ENCODE measurements at places on chromosomes 16 and 17.

GRCh38 chr17:26773189-26774188 is 520.4 kb upstream of the WSB1 start:
- DNase-seq = no peak

DNA sequence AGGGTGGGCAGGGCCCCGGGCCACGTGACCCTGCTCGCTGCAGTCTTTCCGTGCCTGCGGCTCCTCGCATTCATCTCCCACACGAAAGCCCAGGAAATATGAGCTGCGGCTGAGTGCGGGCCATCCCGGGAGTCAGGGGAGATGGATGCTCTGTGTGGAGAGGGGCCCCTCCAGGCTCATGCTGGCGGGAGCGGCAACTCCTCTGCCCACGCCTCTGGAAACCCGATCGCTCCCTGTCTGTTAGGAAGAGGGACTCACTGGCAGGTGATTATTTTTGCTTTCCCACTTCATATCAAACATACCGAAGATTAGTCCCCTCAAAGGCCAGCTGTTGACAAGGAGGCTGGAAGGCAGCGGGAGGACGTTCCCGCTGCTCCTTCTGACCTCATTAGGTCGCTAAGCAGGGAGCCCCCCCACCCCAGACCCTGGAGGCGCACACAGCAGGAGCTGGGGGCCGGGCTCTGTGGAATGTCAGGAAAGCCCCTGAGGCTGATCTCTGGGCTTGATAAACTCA is 228.5 kb downstream of the FOXL1 start:
- no peak for DNase-seq

- no peak for DNase-seq
These were observed 1.2 kb downstream of the ZACN start for GRCh38 chr17:76079956-76080767.

GRCh38 chr16:2791174-2791573 is 3.8 kb upstream of the PRSS33 start:
- no peak for DNase-seq

- no peak for DNase-seq
These were observed 98.5 kb upstream of the RPRML start for GRCh38 chr17:47077576-47077975.

DNA sequence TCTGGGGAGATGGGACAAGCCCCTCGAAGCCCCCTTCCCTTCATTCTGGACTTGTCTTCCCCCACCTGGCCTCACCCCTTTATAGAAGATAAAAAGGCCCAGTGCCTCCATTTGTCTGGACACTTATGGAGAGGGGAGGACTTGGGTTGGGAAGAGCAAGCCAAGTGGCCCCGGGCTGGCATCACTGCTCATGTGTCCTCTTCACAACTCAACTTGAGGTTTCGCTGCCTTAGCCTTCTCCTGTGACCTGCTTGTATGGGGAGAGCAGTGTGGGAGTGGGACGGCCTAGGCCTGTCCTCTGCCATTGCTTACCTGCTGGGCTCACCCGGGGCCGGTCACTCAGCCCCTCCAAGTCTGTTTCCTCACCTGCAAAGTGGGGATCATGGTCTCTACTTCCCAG is 1.4 kb downstream of the PAQR4 start:
- no peak for DNase-seq

DNA sequence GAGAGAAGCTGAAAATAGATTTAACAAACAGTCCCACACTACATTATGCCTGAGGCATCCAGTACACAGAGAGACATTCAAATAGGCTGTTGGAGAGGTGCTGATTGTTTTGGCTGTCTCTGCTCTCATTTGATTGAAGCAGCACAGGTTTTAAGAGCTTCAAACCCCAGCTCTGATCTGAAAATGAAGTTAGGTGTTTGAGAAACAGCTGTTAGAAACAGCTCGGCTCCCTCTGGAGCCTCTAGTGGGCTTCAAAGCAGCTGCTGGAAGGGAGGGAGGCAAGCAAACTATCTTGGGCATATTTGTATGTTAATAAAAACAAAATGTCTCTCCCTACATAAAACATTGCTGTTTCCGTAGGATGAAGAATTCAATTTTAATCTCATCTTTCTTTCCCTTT is 607.3 kb upstream of the GOT2 start:
- no peak for DNase-seq

- no peak for DNase-seq
These were observed 119.2 kb downstream of the SKAP1 start for GRCh38 chr17:48310748-48311213.

- no peak for DNase-seq
These were observed 7.7 kb upstream of the COTL1 start for GRCh38 chr16:84625556-84625955.

DNA sequence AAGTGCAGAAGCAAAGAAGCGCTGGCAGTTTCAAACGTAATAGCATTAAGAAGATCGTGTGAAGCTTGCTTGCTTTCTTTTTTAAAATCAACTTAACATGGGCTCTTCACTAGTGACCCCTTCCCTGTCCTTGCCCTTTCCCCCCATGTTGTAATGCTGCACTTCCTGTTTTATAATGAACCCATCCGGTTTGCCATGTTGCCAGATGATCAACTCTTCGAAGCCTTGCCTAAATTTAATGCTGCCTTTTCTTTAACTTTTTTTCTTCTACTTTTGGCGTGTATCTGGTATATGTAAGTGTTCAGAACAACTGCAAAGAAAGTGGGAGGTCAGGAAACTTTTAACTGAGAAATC is 17.4 kb upstream of the RAB11FIP4 start:
- DNase-seq = no peak

- no peak for DNase-seq
These were observed 29.8 kb downstream of the CNGB1 start for GRCh38 chr16:57941016-57941664.

DNA sequence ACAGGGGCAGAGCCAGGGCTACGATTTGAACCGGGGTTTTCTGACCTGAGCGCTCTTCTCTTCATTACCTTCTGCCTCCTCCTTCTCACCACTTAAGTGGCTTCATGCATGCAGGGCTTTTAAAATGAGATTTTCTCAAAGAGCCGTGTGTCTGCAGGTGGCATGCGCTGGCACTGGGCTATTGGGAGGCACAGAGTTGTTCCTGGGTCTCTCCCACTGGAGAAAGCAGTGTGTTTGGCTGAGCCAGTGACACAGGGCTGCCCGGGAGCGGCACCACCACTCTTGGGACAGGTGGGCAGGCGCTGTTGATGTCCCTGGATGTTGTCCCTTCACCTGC is 218.8 kb upstream of the CHMP6 start:
- DNase-seq = no peak

DNA sequence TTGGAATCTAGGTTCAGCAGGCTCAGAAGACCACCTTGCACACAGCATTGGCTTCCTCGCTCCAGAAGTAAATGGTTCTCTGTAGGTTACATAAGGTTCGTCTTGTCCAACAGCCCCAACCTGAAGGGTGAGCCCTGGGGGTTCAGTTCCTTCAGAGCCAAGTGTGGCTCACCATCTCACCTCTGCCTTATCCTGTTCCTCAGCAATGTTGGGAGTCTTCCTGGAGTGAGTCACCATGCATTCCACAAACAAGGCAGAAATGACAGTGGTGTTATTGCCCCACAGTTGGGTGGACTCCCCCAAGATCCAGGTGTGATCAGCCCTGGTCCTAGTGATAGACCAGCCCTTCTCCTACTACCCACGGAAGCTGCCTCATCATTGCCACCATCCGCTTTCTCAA is 26.8 kb upstream of the SMPD3 start:
- no peak for DNase-seq

DNA sequence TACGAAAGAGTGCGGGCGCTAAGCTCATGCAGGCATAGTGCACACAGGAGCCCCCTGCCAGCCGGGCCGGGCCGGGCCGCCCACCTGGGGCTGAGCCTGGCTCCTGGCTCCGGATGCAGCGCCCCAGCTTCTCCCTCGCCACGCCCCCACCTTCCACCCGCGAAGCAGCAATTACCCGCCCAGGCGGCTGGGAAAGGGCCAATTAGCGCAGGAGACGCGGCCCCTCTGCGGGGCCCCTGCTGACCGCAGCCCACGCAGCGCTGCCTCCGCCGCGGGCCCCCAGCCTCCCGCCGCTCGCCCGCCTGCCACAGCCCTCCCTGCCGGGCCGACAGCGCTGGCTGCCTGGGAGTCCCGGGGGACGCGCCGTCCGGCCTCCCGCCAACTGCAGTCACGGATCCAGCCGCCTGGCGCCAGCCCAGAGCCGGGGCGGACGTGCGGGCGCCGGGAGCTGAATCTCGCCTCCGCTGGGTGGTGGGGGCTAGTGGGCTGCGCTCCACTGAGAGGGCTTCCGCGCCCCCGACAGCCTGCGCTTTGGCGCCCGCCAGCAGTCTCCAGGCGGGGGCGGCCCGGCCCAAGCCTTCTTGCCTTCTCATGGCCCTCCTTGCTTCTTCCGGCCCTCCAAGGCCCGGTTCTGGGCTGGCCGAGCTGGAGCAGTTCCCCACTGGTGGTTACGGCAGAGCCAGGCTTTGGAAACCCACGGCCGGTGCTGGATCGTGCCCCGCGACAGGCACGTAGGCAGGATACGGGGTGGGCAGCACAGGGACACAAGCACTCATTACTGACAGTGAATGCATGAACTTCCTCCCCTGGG is 14.9 kb upstream of the CBFB start:
- DNase-seq = peak; percentile 57

DNA sequence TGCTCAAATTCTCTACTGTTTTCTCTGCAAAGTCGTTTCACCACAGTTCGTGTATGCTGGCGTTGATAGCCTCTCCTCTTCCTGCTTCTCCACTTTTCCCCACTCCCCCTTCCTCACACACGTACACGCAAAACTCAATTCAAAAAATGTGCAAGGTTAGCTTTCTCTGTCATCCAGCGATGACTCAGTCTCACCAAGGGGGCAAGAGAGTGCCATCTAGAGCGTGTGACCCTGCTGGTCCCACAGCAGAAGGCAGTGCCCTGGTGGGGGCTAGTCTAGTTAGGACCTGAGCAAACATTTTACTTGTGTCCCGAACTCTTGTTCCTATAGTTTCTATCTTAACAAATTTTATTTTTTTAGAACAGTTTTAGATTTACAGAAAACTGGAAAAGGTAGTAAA is 121.2 kb upstream of the CHMP6 start:
- DNase-seq = no peak

DNA sequence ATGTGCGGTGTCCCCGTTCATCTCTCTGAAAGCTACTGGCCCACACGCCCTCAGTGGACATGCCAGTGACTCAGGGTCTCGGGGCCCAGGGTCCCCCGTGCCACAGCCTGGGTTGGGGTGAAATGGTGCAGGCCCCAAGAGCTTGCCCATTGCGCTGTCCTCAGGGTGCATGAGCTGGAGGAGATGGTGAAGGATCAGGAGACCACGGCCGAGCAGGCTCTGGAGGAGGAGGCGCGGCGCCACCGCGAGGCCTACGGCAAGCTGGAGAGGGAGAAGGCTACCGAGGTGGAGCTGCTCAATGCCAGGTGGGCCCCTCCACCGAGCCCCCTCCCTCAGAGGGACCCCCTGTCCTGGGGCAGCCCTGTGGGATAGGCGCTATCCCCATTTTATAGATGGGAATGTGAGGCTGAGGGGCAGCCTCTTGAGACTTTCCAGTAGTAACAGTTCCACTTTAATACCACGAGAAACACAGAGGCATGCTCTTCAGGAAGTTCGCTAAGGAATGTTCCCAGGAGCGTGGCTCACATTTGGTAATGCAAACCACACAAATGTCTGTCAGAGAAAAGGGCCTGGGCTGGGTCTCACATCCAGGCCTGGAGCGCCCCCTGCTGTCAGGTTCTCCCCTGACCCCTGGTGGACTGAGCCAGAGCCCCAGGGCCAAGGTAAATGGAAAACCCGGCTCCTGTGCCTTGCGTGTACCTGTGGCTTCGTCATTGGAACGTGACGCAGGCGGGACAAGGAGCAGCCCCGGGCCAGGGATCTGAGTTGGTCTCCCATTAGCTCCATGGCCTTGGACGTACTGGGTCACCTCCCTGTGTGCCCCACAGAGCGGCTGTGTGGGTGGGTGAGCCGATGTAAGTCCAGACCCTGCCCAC is 133.7 kb downstream of the RAB11FIP4 start:
- peak; percentile 92 for DNase-seq

- DNase-seq = no peak
These were observed 340 bp downstream of the SPEM2 start for GRCh38 chr17:7425756-7426155.

DNA sequence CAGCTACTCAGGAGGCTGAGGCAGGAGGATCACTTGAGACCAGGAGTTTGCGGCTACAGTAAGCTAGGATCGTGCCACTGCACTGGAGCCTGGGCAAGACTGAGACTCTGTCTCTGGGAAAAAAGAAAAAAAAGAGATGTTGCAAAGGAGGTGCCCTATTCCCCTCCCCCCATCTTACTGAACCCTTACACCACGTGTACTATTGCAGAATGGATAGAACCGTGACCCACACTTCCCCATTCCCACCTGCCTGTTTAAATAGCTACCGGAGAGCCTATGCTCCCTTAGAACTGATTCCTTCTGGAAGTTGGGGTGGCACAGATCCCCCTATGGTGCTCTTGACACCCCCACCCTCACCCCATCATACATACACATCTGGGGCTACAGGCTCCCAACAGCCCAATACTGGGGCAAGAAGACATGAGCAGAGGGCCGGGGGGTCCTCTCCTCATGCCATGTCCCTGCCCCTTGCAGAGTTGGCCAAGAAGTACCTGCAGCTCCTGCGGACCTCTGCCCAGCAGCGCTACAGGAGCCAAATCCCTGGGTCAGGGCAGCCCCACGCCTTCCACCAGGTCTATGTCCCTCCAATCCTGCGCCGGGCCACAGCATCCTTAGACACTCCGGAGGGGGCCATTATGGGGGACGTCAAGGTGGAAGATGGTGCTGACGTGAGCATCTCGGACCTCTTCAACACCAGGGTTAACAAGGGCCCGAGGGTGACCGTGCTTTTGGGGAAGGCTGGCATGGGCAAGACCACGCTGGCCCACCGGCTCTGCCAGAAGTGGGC is 35.7 kb downstream of the NLRC5 start:
- DNase-seq = no peak

GRCh38 chr16:14475370-14476139 is 154.5 kb downstream of the PARN start:
- DNase-seq = no peak

DNA sequence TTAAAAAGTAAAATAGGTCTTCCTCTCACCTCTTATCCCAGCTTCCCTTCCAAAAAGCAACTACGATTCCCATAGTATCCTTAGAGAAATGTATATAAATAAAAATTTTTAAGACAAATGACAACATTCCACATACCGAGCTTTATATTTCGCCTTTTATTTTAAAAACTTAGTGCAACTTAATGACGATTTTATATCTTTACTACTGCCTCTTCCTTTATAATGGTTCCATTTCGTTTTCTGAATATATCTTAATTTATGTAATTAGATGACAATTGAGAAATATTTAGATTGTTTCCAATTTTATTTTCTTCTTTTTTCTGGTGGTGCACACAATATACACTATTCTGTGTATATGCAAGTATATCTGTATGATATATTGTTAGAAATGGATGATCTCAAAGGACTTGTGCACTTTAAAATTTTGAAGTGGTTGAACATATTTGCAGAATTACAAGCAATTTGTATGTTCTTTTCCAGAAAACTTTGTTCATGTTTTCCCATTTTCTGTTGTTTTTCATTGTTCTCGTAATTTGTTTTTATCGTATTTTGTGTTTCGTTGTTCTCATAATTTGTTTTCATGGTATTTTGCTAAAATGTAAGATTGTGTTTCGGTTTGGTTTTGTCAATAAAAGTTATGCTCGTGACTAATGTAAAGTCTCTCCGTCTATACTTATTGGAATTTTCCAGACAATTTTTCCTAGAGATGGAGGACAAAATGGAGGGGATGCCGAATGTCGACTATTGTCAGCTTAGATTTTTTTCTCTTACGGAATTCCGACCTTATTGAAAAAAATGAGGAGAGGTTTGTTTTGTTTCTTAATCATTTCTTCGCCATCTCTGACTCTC is 20.4 kb upstream of the HOXB13 start:
- DNase-seq = no peak
